Frontal cortex (tissue), 4 donors: ENCODE measurements at places on chromosomes 4 and X.

GRCh38 chr4:80507077-80507476 is 171.5 kb downstream of the CFAP299 start:
- no peak for DNase-seq

DNA sequence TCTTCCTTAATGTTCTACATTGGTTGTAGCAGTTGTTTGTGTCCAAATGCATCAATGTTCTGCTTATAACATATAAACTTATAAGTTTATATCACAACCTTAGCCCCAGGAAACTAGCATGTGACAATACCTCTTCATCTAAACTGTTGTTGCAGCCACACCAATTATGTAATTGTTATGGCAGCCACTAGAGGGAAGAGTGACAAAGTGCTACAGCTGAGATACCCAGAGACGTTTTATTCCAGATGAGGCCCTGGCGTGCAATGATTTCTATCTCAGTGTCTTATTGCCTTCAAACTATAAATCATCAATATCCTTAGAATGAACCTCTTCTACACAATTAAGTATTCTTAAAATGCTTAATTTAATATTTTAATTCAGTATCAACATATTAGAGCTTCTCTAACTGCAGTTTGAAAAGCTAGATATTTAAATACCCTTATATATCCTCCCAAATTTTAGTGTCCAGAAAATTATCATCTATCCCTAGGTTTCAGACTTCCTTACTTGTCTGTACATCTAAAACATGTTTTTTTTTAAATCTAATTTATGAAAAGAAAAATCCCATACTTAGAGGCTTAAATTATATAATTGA is 171.6 kb downstream of the PCDH10 start:
- no peak for DNase-seq

- no peak for DNase-seq
These were observed 278.1 kb downstream of the NKX6-1 start for GRCh38 chr4:84220990-84221389.

- DNase-seq: no peak
These were observed 133.1 kb downstream of the ARAP2 start for GRCh38 chr4:36111172-36111571.

- DNase-seq: no peak
These were observed 91.6 kb downstream of the ANXA10 start for GRCh38 chr4:168183717-168184571.

GRCh38 chr4:175034007-175034406 is 115.8 kb downstream of the ADAM29 start:
- DNase-seq: no peak

GRCh38 chr4:130632731-130633604 is 1537.0 kb downstream of the C4orf33 start:
- no peak for DNase-seq
